ENCODE measurements at places on chromosomes 11 and 22. TPM values are rescaled to one million over a fixed set of nuclear protein-coding genes. Genes with fewer than 3 reads are reported as not detected.

INS gene
- not detected for total RNA-seq

SMCO4 gene
- total RNA-seq = 34.2 TPM

SIPA1 gene
- 161 TPM for total RNA-seq

APOA1 gene
- total RNA-seq = not detected

UBQLN3 gene
- total RNA-seq = not detected

CCDC87 gene
- total RNA-seq = not detected

OR5J2 gene
- total RNA-seq = not detected

- peaks cover 16% of the 10 kb centered on the region for H3K27me3 ChIP-seq
- no peak for DNase-seq
- no peak overlapping the region for H3K27ac ChIP-seq
- no peak overlapping the region for H3K4me3 ChIP-seq
Measured at GRCh38 chr11:26626346-26626745, 54.3 kb upstream of the MUC15 start.

GRCh38 chr11:98036810-98037209 is 983.9 kb upstream of the CNTN5 start:
- no peak for DNase-seq
- H3K36me3 ChIP-seq = no peaks in the 10 kb centered on the region
- H3K27me3 ChIP-seq = no peaks in the 10 kb centered on the region
- no peak overlapping the region for H3K27ac ChIP-seq
- H3K4me3 ChIP-seq = no peak overlapping the region

DNA sequence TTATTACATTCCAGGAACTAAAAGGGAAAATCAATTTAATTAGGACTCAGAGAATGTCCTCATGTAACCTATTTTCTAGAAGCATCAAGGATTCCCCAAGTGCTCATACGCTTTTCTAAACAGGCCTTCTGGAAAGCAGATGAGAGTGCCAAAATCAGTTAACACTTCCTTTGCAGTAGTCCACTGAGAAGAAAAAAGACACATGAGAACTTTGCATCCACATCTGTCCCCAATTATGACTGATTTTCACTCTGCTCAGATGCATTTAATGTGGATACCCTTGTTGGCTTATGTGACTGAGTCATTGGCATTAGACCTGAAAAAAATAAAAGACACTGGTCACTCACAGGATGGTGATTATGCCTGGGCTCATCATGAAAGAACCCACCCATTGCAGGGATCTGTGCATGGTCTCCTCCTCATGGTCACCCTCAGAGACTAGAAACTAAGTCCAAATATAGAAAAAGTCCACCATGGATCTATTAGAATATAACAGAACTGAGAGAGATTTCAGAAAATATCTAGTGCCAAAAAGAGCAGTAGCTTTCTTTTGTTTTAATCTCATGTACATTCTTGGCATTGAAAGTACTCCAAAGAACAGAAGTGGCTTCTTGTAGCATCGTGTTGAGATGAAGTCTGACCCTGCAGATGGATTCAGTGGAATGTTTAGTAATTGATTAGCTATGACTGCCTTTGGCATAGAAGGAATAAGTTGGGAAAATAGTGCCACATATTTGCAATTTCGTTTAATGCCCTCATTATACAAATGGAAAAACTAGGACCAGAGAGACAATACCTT is 48.8 kb upstream of the FIBIN start:
- no peaks in the 10 kb centered on the region for H3K27me3 ChIP-seq
- no peak overlapping the region for H3K27ac ChIP-seq
- H3K4me3 ChIP-seq = no peak overlapping the region

DNA sequence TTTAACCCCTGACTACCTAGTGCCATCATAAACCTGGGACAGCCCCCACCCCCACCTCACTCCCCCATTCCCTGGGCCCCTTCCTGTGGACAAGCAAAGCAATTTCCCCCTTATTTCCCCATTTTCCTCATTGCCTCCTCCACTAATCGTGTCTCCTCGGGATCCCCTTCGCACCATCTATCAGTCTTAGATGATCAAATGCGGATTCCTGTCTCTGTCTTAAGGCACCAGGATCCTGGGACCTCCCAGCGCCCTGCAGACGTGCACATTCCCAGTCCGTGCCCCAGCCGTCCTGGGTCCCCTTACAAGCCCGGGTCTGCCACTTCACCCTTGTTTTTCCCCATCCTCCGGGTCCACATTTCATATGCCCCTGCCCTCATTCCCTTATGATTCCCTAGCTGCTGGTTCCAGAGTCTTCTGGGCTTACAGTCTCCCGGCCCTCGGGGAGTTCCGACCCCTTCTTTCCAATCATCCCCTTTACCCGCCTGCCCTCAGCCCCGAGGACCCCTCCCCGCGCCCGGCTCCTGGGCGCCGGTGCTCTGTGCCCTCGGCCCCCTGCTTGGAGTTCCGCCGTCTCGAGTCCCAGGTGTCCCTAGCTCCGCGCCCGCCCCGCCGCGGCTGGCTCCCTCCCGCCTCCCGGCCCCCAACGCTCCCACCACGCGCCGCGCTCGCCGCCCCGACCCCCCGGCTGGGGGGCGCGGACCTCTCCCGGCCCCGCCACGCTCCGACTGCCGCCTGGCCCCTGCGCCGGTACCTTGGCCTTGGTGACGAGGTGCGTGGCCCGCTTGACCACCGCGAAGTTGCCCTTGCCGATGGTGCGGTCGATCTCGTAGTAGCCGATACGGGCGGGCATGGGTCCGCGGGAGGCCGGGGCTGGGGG is 599 bp downstream of the SIK3 start:
- peak overlapping the region; percentile 31 for H3K27ac ChIP-seq
- H3K4me1 ChIP-seq = peaks cover 41% of the 10 kb centered on the region
- peak overlapping the region; percentile 95 for H3K4me3 ChIP-seq
- DNase-seq = peak; percentile 33
- no peaks in the 10 kb centered on the region for H3K36me3 ChIP-seq

DNA sequence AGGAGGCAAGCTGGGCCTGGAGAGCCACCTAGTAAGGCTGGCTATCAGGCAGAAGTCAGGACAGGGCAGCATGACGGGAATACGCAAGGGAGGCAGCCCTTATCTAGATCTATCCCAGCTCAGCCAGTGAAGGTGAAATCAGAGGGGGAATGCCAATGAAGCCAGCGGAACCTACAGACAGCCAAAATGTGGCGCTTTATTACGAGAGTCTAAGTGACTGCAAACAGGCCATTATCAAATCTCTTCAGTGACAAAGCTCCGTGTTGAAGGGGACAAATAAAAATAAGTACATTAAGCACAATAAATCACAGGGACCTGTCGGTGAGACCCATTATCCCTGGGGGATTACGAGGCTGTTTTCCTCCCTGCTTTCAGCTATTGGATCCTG is 22.8 kb downstream of the LARGE1 start:
- H3K4me1 ChIP-seq = no peaks in the 10 kb centered on the region
- H3K4me3 ChIP-seq = no peak overlapping the region
- no peak for DNase-seq
- H3K27me3 ChIP-seq = no peaks in the 10 kb centered on the region

DNA sequence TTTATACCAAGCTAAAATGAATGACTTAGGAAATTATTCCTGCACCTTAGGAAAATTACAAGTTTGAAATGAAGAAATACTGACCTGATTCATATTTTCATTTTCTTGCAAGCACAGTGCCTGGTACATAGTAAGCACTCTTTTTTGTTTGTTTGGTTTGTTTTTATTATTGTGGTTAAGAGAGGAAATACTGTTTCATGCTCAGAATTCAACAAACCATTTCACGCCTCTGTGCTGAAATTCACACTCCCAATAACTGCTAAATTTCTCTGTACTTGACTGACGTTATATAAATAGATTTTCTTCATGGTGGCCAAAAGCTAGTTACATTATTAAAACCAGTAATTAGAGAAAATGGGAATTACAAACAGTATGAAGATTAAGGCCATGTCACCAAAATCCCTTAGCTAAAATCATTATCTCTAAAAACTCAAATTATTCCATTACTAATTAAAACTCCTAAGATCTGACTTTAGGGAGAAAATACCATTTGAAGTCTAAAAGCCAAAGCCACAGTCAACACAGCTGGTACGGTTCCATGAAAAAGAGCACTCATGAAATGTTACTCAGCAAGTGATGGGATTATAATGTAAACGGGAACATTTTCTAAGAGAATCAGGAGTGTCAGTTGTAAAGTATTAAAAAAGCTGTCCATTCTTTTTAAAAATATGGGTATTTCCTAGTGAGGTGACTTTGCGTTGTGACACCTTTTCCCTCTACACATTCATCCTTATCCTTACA is 77.8 kb upstream of the DDI1 start:
- H3K4me1 ChIP-seq = peaks cover 12% of the 10 kb centered on the region
- H3K36me3 ChIP-seq = no peaks in the 10 kb centered on the region
- H3K4me3 ChIP-seq = no peak overlapping the region
- H3K27ac ChIP-seq = no peak overlapping the region
- DNase-seq = no peak

DNA sequence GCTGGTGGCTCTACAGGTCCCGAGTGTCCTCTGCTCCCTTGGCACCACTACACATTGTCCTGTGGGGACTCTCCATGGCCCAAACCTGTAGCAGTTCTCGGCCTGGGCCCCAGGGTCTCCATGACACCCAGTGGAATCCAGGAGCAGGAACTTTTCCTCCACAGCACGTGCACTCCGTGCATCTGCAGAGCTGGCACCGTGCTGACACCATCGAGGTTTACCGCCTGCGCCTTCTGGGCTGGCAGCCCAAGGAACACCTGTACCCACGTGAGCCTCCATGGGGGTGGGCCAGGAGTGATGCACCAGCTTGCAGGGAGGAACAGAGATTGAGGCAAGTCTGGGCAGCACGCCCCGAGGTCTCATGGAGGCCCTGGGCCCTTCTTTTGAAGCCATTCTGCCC is 25.2 kb downstream of the TSPAN32 start:
- no peaks in the 10 kb centered on the region for H3K27me3 ChIP-seq
- peaks cover 8% of the 10 kb centered on the region for H3K4me1 ChIP-seq
- H3K36me3 ChIP-seq = no peaks in the 10 kb centered on the region

- H3K4me3 ChIP-seq = no peak overlapping the region
- no peaks in the 10 kb centered on the region for H3K36me3 ChIP-seq
- H3K4me1 ChIP-seq = no peaks in the 10 kb centered on the region
Measured at GRCh38 chr11:20310596-20311394, 52.7 kb upstream of the HTATIP2 start.

DNA sequence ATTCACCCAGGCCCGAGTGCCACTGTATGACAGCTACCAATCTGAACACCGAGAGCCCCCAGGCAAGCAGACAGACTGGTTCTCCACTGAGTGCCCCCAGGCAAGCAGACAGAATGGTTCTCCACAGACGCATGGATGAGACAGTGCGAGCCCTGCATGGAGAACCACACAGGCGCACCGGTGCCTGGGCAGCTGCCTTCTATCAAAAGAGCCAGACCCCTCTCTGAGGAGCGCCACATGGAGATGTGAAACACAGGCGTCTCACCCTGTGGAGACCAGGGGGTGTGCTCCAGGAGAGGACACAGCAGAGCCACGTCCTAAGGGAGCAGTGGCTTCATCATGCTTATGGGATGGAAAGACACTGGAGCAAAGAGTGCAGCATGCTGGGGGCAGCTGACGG is 94.5 kb upstream of the BID start:
- no peaks in the 10 kb centered on the region for H3K27me3 ChIP-seq
- H3K27ac ChIP-seq = no peak overlapping the region
- no peak for DNase-seq
- no peak overlapping the region for H3K4me3 ChIP-seq
- H3K36me3 ChIP-seq = peaks cover 10% of the 10 kb centered on the region

DNA sequence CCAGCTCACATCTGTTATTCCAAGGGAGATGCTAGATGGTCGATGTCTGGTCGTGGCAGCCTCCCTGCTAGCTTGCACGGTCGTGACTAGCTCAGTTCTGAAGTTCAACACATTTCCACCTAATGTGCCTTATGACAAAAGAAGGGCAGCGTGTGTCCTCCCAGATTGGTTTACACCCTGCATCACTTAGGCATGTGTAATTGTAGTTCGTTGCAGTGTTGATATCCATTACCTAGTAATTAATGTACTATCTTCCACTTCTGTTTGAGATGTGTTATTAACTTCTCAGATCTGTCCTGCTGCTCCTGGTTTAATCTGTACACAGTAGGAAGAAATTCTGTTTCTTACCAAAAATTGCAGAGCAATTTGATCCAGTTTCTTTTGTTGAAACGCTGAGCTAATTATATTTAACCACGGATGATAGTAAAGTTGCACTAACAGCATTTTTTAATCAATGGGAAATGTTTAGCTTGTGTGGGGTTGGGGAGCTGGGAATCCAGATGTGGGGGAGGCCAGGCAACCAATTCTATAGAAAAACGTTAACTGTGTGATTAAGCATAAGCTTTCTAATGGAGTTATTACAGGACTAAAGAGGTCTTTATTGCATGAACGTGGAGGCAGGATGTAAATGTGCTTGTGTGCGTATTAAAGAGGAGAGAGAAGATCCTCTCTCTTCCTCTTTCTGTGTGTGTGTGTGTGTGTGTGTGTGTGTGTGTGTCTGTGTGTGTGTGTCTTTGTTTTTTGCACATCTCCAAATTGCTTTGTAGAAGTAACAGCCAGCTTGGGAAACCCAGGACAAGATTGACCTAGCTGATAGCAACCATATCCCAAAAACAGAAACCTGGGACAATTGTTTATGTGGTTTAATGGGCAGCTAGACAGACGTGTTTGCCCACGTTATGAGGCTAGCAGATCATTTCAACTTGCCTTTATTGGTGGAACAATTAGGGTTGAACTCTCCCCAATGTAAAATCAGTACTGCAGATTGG is 145.7 kb upstream of the TTC12 start:
- peaks cover 61% of the 10 kb centered on the region for H3K27me3 ChIP-seq
- no peaks in the 10 kb centered on the region for H3K36me3 ChIP-seq
- H3K4me3 ChIP-seq = no peak overlapping the region
- H3K4me1 ChIP-seq = no peaks in the 10 kb centered on the region
- no peak for DNase-seq
- H3K27ac ChIP-seq = no peak overlapping the region

DNA sequence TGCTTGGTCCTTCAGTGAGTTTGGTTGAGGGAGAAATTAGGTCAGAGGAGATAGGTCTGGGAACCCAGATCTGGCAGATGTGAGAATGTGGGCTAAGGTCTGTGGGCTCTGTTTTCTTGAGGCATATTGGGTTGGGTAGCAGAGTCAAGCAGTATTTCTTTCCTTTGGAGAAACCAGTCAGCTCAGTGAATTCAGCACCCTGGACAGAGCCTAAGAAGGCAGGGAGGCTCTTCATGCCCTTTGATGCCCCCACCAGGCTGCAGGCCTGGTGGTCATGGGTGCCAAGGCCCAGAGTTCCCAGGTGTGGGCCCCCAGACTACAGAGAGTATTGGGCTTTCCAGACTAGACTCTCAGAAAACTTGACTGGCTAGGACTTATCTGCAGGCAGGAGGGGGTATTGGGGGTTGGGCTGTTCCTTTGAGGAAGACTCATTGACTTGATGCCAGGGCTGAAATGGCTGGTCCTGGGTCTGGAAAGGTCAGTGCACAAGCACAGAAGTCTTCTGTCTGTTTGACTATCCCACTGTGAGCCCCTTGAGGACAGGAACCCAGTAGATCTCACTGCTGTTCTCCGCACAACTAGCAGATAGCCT is 45.3 kb upstream of the NECTIN1 start:
- DNase-seq = peak; percentile 51
- H3K27me3 ChIP-seq = peaks cover 61% of the 10 kb centered on the region
- H3K27ac ChIP-seq = no peak overlapping the region
- no peaks in the 10 kb centered on the region for H3K36me3 ChIP-seq

- no peak overlapping the region for H3K4me3 ChIP-seq
- DNase-seq = peak; percentile 4
- H3K27ac ChIP-seq = no peak overlapping the region
- no peaks in the 10 kb centered on the region for H3K27me3 ChIP-seq
Measured at GRCh38 chr11:37858398-37858797, 1260.4 kb upstream of the RAG2 start.
